ENCODE measurements at places on chromosomes 6 and 20.

DNA sequence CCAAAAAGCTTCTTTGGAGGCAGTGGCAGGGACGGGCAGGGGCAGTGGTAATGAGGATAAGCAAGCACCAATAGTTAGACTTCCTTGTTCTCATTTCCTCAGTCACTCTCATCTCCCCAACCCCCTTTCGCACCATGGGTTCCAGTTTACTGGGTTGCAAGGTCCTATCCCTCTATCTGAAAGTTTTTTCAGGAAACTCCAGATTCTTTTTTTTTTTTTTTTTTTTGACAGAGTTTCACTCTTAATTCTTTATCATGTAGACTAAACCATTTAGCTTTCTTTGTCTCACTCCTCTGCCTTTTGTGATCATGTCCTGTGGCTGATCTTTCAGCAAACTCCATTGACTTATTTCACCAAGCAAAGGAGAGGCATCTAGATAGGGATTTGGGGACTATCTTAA is 51.4 kb upstream of the GMDS start:
- no peak for DNase-seq

DNA sequence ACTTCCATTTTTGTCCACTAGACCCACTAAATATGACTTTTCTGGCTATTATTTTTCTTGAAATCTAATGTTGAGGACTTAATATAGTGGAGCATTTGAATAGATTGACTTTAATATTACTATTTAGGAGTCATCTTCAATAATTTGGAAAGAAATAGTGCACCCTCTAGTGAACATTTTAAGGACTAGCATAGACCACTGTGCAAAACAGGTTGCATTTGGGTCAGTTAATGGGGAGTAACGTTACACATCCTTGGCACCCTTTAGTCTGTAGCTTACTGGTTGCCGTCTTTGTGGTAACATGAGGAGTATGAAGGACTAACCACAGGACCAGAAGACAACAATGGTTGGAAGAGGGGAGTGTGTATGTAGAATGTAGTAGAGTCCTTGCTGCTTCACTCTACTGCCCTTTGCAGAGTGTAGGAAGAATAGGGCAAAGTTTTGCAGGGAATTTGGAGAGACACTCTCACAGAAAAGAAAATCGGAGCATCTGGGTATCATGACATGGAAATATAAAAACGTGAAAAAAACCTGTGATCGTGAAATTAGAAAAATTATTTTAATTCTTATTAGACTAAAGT is 25.2 kb downstream of the RFPL4B start:
- DNase-seq = peak; percentile 24

DNA sequence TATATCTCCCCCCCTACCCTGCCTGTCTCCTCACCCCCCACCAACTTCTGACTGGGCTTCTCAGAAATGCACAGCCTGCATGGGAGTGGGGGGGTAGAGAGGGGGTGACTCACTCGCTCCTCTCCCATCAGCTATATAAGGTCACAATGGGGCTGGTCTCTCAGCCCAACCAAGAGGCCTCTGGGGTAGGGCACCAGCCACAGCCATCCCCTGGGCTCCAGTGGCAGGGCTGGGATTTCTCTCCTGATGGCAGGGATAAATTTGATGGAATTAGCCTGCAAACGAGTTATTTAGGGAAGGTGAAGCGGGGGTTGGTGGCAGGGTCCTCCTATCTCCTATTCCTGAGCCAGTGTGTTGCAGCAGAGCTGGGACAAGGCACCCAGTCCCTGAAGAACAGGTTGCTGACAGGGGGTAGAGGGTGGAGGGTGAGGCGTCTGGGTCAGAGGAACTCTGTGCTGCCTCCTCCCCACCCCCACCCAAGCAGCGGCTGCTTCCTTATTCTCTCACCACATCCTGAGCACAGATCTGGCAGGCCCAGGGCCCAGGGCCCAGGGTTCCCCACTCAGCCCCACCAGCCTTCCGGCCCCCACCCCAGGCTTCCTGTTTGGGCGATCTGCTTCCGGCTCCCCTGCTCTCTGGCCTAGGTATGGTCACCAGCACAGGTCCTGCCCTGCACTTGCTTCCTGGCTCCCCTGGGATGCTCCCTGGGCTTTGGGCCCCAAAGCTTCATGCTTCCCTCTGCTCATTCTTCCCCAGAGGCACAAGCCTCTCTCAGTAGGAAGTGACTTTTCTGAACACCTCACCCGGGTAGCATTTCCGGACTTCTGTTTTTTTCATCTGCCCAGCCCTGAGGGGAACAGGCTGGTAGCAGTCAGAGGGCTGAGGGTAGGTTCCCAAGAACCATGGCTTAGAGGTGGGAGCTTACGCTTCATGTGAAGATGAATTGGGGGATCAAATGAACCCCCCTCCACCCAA is 4.0 kb downstream of the PPP1R18 start:
- peak; percentile 92 for DNase-seq

DNA sequence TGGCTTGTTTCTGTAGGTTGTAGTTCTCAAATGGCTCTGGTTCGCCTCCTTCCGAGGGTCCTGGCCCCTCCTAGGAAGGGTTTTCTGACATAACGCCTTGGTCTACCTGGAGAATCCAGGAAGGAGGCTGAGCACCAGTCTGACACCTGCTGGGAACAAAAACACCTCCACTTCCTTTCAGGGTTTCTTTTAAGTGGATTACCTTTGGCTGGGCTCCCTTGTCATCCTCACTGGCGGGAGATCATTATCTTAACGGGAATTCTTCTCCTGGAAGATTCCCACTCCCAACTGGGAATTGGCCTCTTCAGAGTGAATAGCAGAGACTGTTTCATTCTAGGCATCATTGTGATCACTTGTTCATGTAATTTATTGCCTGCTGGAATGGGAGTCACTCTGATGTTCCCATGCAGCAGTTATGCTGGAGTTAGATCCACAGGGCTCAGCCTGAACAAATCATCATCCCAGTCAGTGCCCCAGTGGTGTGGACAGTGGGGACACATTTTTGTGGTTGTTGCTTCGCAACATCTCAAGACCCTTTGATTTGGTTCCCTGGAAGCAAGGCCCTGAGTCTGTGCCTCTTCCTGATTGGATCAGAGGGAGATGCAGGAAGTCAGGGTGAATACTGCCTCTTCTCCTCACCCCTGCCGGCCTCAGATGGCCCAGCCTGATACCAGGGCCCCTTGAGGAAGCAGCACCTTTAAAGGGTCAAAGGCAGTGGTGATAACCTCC is 49.1 kb downstream of the LYRM2 start:
- no peak for DNase-seq

GRCh38 chr20:15345287-15345686 is 1007.9 kb upstream of the FLRT3 start:
- no peak for DNase-seq

GRCh38 chr6:30149234-30149633 is 11.8 kb downstream of the TRIM10 start:
- no peak for DNase-seq

DNA sequence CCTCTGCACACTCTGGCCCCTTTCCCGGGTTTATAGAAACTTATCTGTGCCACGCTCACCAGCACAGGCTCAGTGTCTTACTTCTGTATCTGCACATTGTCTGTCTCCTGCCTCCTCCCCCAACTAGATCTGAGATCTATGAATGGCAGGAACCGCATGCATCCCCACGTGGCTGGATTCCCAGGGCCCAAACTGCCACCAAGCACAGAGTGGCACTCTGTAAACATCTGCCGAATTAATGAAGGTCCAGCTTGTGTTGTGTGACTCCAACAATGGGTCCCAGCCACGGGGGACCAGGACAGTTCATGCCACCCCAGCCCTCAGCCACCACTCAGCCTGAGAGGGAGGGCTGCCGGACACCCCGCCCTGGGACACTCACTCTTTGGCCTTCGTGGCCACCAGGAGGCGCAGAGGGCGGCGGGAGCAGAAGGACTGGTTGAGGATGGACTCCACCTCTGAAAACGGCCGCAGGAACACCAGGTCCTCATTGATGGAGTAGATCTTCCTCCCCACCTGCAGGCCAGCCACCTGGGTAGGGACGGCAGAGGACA is 171.1 kb downstream of the PREX1 start:
- DNase-seq = no peak

DNA sequence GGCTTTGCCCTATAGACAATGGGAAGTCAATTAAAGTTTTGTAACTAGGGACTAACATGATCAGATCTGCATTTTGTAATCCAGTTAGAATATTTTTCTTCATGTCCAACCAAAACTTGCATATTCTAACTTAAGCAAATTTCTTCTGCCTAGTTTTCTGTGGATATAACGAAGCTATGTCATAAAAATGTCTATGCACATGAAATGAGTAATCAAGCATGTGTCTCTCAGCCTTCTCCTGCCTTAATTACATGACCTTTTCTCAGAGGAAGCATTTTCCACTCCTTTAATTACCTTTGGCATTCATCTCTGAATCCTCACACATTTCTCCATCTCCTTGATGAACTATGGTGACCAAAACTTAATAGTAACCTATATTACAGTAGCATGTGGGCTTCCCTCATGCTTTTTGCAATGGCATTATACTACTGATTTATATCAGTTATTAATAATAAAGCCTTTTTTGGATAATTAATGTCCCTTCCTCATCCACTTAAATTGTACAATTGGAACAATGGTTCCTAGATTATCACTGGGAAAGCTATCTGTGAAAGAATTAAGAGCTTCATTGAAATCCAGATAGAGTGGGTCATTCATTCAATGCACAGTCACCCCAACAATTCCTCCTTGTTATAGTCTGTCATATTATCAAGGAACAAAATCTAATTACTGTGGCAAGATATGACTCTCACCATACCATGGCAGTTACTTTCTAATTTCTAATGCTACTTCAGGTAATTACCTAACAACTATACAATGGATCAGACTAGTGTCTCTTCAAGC is 19.1 kb upstream of the FBXO9 start:
- no peak for DNase-seq

DNA sequence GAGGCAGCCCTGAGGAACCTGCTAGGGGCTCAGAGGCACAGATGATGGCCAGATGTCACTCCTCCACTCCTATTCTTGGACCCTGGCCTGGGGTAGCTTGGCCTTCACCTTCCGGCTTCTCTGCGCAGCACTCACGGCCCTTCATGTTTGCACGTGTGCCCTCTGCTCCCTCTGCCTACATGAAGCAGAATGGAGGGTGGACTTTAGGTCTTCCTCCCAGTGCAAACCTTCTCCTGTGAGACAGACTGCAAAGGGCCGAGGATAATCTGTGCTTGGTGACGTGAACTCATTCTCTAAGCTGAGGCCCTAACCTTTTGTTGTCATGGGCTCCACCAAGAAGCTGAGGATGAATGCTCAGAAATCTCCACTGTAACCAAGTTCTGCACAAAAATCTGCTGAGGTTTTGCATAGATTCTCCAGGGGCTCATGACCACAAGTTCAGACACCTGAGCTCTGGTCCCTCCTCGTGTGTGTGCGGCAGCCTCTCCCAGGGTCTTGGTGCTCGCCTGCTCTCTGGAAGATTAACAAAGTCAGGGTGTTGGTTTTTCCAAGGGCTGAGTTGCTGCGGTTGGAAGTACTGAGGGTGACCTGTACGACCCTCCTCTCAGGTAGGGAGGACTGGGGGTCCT is 25.5 kb upstream of the FOXO3 start:
- no peak for DNase-seq

DNA sequence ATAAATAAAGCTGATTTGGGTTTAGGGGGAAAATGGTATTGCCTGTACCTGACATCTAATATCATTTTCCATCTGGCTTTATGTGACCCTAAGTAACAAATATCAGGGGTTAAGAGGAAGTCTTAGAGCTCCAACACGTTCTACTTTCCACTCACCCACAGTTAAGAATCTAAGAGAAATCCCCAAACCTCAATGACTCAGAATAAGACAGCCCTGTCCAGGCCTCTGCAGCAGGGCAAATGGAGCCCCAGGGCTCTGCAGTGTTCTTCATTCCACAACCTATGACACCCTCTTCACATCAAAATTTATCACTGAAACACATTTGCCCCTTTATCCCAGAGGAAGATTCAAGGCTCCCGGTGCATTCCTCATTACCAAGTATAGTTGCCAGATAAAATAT is 20.3 kb upstream of the TENT5A start:
- no peak for DNase-seq

- DNase-seq = no peak
These were observed 199.9 kb upstream of the PRDM1 start for GRCh38 chr6:105886066-105886813.

- DNase-seq = no peak
These were observed 23.5 kb upstream of the OCSTAMP start for GRCh38 chr20:46573788-46574584.

- no peak for DNase-seq
These were observed 184.7 kb downstream of the GJA1 start for GRCh38 chr6:121619987-121620740.

GRCh38 chr6:3454273-3455010 is 2.4 kb downstream of the SLC22A23 start:
- no peak for DNase-seq

DNA sequence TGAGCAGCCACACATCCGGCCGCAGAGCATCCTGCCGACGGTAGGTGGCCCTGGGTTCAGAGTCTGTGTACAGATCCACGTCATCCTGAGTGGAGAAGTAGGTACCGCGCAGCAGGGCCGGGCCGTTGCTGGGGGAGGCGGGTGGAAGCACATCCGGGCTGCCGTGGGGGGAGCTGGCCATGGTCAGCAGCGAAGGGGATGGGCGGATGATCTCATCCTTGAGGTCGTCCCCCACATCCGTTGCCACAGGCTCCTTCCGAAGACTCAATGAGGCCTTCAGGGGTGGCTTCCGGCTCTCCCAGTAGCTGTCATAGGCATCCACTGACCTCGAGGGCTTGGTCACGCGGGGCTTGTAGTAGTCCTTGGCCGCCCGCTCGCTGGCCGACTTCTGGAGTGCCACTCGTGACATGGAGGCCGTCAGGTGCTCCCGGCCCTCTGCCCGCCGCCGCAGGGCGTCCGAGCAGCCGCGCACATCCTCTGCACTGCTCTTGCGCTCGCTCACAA is 9.2 kb downstream of the SPATA2 start:
- DNase-seq = no peak

GRCh38 chr6:70196531-70196930 is 106.4 kb downstream of the COL9A1 start:
- DNase-seq = no peak

- no peak for DNase-seq
These were observed 79.2 kb downstream of the SCML4 start for GRCh38 chr6:107744927-107745326.

GRCh38 chr6:157630463-157631080 is 192.5 kb upstream of the SNX9 start:
- no peak for DNase-seq

- DNase-seq = no peak
These were observed 261.2 kb upstream of the MARCKS start for GRCh38 chr6:113595911-113596376.

- no peak for DNase-seq
These were observed 57.5 kb downstream of the CEBPB start for GRCh38 chr20:50248104-50248641.

DNA sequence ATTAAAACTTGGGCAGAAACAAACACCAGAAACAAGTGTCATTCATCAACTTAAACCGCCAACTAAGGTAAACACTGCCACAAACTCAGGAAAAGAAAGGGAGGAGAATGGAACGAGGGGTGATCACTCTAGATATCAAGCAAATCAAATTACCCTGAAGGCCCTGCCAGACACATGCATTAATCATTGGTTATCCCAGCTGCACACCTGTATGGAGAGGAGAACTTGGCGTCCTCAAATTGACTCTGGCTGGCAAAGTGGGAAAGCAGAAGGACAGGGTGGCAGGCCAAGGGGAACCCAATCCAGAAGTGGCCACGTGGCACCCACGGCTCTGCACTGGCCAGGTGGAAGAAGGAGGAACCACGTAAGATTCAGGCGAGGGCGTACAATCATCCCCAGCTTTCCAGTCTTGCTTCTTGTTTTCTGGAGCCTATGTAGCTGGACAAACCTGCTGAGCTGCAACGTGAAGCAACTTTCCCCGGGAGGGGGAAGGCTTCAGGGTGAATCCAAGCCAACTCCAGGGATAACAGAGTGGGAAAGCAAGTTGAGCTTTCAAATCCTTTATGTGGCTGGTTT is 156.2 kb upstream of the JARID2 start:
- DNase-seq = no peak
